Mucosa of gallbladder (tissue), 1 donor: ENCODE measurements at places on chromosomes 13 and 19. TPM values are rescaled to one million over a fixed set of nuclear protein-coding genes. Genes with fewer than 3 reads are reported as not detected.

The FZR1 gene
- total RNA-seq, result 84.7 TPM

The TTC9B gene
- total RNA-seq, result not detected

The CBLC gene
- 47.4 TPM for total RNA-seq

The ZNF534 gene
- not detected for total RNA-seq

The ADPRHL1 gene
- total RNA-seq, result 4.7 TPM

The TMEM238 gene
- 39.9 TPM for total RNA-seq

The SOHLH2 gene
- total RNA-seq, result 0.52 TPM

The OR7C1 gene
- total RNA-seq, result 0.14 TPM

The FUT6 gene
- total RNA-seq, result 81.2 TPM

The ANGPTL8 gene
- 0.95 TPM for total RNA-seq

The CD33 gene
- 8.3 TPM for total RNA-seq

The NDFIP2 gene
- 46.7 TPM for total RNA-seq

The STOML3 gene
- total RNA-seq, result not detected

The SRRM5 gene
- total RNA-seq, result 0.52 TPM

The OR4F17 gene
- not detected for total RNA-seq

The MBD3L3 gene
- not detected for total RNA-seq

The CEBPG gene
- total RNA-seq, result 18.0 TPM

The NOVA2 gene
- total RNA-seq, result 3.1 TPM

The ICAM5 gene
- 0.49 TPM for total RNA-seq

The AKAP8L gene
- total RNA-seq, result 110 TPM

The CYP4F2 gene
- total RNA-seq, result 66.6 TPM

The CYP4F11 gene
- 87.2 TPM for total RNA-seq
